ENCODE measurements at places on chromosomes 13 and 19. TPM values are rescaled to one million over a fixed set of nuclear protein-coding genes. Genes with fewer than 3 reads are reported as not detected.
A peak's percentile ranks its signal among the peaks of the same experiment; 100 is the strongest.

DNA sequence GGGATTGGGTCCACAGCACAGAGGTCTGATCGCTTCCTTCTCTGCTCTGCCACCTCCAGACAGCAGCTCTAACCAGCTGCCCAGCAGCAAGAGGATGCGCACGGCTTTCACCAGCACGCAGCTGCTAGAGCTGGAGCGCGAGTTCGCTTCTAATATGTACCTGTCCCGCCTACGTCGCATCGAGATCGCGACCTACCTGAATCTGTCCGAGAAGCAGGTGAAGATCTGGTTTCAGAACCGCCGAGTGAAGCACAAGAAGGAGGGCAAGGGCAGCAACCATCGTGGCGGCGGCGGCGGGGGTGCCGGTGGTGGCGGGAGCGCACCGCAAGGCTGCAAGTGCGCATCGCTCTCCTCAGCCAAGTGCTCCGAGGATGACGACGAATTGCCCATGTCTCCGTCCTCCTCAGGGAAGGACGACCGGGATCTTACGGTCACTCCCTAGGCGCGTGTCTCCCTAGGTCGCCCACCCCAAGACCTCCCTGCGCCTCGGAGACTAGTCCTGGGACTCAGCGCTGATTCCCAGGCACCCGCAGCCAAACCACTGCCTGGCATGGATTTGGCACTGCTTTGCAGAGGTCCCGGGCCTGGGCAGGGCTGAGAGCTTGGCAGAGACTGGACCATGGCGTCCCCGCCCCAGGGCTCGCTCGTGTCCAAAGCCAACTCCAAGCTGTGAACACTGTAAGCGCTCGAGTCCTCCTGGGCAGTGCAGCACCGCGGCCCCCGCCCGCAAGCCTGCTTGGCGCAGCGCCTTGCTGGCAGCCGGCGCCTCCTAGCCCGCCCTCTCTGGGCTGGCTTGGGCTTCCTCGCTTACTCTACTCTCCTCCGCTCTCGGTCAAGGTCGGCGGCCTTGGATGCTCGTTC, 1.5 kb downstream of the GSX1 start:
- peak; percentile 39 for DNase-seq

The ZNF44 gene
- total RNA-seq = 7.6 TPM

- DNase-seq = no peak
Measured at GRCh38 chr19:16637535-16637934, 9.5 kb upstream of the MED26 start.

DNA sequence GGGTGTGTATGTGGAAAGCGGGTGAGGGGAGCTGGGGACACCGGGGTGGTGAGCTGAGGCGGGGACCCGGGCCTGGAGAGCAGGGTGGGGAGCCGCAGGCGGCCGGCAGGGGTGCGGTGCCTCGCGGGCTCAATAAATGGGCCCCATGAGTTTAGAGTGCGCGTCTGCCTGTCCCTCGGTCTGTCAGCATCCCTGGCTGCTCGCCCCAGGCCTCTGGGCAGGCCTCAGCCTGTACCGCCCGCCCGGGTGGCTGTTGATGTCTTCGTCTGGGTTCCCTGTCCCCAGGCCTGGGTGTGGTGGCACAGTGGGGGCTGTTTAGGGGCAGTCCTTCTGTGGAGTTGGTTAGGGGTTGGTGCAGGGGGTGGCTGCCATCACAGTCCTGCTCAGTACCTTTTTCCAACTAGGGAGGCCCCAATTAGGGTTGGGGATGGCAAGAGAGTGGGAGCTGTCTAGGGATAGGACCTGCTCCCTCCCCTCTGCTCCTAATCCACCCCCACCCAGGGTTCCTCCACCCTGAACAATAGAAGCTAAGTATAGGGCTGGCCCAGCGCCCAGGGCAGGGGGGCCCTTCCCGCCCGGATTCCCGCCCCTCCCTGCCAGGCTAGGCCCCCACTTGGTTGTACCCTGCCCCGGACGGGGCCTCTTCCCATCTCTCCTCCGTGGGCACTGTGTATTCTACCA, 12.2 kb downstream of the CIC start:
- no peak for DNase-seq

DNA sequence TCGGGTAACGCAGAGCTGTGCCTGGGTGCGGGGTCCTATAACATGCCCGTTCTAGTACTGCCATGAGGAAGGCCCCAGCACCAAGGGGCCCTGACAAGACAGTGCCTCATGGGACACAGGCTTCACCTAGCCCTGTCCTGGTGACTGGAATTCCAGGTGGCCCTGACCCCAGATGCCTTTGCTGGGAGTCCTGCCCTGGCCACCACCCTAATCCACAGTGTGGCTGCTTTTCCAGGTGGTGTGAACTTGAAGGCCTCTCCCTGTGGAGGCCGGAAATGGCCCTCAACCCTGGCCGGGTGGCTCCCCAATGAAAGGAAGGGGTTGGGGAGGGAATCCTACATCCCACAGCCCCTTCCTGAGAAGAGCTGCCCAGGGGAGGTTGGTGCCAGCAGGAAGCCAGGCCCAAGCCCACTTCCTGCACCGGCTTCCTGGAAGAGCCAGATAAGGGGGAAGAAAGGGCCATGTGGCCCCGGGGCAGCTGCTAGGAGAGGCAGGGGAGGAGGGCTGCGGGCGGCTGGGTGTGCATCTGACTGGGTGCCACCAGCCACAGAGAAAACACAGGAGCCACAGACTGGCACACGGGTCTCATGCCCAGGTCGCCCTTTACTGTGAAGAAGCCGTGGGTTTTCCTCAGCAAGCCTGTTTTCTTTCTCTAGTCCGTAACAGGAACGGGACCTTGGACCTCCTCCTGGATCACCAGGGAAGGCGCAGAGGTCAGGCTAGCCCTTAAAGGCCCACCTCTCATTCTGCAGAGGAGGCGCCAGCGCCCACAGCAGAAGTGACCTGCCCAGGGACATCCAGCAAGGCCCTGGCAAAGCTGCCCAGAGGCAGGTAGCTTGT, 4.7 kb downstream of the LSM4 start:
- no peak for DNase-seq

DNA sequence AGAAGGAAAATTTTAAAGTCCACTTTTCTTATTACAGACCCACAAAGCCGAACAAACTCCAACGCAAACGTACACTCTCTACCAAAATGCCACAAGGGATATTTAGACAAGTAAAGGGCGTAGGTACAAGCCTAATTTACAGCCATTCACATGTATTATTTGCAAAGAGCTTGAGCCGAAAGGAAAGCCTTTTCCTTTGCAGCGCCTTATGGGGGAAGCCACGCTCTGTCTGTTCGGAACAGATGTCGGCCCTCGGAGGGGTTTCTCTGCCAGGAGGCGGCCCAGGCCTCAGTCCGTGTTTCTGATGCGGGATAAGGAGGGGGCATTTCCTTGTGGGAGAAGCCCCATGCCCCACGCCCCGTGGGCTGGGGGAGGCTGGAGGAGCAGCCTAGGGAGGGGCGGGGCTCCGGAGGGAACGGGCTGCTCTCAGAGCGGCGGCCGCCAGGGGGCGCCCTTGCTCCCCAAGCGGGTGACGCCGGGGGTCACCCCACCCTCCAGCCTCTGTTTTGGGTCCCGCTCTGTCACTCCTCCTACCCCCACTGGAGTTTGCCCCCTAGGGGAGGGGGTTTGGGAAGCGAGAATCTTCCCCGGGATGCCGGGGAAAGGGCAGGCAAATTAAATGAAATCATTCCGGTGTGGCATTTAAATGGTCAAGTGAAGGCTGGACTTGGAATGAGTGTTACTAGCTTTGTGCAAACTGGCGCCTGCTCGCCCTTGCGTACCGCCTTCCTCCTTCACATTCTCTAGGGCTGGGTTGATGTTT, 2.9 kb downstream of the HTR2A start:
- DNase-seq = peak; percentile 81

DNA sequence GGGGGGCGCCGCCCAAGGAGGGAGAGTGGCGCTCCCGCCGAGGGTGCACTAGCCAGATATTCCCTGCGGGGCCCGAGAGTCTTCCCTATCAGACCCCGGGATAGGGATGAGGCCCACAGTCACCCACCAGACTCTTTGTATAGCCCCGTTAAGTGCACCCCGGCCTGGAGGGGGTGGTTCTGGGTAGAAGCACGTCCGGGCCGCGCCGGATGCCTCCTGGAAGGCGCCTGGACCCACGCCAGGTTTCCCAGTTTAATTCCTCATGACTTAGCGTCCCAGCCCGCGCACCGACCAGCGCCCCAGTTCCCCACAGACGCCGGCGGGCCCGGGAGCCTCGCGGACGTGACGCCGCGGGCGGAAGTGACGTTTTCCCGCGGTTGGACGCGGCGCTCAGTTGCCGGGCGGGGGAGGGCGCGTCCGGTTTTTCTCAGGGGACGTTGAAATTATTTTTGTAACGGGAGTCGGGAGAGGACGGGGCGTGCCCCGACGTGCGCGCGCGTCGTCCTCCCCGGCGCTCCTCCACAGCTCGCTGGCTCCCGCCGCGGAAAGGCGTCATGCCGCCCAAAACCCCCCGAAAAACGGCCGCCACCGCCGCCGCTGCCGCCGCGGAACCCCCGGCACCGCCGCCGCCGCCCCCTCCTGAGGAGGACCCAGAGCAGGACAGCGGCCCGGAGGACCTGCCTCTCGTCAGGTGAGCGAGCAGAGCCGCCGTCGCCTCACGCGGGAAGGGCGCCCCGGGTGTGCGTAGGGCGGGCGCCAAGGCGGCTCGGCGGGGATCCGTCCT, at the start of gene RB1:
RB1 (plus strand) TSS at position 393 of the 784 bp plus-strand sequence; CDS start at position 555, 162 bp downstream.
- peak; percentile 67 for DNase-seq

- no peak for DNase-seq
Measured at GRCh38 chr13:108070925-108071324, 144.4 kb downstream of the LIG4 start.

- peak; percentile 84 for DNase-seq
Measured at GRCh38 chr19:45774765-45775164, 5.7 kb upstream of the SIX5 start.

GRCh38 chr13:88417801-88418200, 746.6 kb downstream of the SLITRK5 start:
- DNase-seq = no peak

The KCNJ14 gene
- total RNA-seq = 1.1 TPM

DNA sequence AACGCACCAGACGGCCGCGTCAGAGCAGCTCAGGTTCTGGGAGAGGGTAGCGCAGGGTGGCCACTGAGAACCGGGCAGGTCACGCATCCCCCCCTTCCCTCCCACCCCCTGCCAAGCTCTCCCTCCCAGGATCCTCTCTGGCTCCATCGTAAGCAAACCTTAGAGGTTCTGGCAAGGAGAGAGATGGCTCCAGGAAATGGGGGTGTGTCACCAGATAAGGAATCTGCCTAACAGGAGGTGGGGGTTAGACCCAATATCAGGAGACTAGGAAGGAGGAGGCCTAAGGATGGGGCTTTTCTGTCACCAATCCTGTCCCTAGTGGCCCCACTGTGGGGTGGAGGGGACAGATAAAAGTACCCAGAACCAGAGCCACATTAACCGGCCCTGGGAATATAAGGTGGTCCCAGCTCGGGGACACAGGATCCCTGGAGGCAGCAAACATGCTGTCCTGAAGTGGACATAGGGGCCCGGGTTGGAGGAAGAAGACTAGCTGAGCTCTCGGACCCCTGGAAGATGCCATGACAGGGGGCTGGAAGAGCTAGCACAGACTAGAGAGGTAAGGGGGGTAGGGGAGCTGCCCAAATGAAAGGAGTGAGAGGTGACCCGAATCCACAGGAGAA, 1.9 kb downstream of the PPP1R12C start:
- DNase-seq = no peak

- no peak for DNase-seq
Measured at GRCh38 chr13:36323951-36324566, 22.1 kb downstream of the SPART start.

DNA sequence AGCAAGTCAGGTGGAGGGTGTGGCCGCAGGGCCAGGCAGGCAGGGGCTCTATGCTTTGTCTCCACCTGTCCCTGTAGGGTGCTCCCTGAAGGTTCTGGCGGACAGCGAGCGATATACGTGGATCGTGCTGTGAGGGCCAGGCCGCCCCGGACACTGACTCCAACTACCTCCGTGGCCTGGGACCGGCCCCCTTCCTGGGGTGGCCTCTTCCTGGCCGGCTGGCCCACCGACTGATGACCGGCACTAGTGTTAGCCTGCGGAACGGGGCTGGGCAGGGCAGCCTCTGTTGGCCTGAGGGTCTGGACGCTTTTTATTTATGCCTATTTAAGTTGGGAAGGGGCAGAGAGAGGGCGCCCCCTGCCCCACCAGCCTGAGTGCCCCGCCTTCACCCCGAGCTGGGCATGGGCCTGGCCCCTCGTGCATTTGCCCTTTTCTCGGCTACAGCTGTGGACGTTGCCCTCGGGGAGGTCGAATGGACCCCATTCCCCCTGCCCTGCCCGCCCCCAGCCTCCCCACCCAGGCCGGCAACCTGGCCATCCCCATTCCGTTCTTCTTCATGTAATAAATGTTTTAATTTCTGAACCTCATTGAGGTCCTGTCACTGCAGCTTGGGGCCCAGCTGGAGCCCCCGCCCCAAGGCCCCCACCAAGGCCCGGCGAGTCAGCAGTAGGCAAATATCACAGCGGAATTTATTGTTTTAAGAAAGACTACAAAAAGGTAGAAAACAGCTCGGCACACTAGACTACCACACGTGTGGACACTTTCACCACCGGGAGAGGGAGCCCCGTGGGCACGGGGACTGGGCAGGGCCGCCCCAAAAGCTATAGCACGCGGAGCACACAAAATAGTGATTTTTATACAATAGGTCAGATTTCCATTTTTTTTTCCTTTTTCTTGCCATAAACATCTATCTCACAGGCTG, 8.8 kb downstream of the DCAF15 start:
- DNase-seq = no peak

DNA sequence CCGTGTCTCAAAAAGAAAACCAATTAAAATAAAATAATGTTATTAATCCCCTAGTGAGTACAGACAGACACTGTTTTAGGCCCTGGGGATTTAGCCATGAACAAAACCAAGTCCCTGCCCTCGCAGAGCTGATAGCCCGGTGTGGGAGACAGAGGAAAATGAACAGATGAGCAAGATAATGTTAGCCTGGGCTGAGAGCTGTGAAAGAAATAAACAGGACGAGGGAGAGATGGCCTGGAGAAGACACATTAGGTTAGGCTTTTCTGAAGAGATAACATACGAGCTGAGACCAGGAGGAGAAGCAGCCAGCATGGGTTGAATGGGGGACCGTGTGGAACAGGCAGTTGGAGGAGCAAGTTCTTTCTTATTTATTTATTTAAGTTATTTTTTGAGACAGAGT, 9.0 kb downstream of the RELB start:
- DNase-seq = no peak

DNA sequence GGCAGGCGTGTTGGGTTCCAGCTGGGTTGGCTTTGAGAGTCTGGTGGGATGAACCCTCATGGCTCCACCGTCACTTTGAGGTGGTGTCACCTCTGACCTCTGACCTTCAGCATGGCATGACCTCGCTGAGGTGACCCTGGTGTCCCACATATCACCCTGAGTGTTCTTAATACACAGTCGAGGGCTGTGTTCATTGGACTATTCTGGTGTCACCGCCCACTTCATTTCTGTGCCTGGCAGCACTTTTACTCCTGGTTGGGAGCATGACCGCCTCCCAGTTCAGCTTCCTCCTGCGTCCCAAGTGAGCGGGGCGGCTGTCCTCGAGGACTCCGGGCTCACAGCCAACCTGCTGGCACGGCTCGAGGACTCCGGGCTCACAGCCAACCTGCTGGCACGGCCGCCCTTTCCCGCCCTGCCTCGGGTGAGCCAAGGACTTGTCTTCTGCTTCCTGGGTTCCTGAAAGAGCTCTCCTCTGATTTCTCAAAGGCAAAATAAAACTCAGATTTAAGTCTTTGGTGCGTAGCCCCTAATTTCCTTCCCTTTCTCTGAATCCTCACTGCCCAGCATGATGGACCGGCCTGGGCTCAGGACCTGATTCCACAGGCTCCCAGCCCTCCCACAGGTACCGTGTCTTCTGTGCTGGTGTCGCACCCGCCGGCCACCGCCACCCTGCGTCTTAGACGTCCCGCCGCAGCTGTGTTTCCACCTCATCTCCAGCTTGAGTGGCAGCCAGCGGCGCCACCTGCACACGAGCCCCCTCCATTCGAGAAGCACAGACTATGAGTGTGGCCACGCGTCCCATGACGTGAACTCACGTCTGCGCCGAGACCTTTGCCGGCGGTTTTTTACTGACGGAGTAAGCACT, 10.4 kb downstream of the ATP4B start:
- DNase-seq = peak; percentile 8

The CDC42EP5 gene
- total RNA-seq = 19.8 TPM

The FPR2 gene
- 0.31 TPM for total RNA-seq
